ENCODE measurements at places on chromosomes 12 and 14.

DNA sequence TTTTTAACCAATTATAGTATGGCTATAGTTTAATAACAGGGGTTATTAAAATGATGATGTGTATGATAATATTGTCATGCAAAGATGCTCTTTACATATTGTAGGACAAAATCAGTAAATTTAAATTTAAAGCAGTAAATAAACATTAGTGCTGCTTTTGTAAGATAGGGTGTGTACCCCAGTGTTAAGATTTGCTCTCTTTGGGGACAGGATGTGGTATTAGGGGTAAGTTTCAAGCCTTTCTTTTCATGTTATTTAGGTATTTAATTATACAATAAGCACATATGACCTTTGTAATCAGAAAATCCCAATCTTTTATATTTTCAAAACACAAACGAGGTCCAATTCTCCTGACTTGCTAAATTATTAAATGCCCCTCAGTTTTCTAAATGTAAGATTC, 39.7 kb upstream of the RPH3A start:
- DNase-seq, result no peak

DNA sequence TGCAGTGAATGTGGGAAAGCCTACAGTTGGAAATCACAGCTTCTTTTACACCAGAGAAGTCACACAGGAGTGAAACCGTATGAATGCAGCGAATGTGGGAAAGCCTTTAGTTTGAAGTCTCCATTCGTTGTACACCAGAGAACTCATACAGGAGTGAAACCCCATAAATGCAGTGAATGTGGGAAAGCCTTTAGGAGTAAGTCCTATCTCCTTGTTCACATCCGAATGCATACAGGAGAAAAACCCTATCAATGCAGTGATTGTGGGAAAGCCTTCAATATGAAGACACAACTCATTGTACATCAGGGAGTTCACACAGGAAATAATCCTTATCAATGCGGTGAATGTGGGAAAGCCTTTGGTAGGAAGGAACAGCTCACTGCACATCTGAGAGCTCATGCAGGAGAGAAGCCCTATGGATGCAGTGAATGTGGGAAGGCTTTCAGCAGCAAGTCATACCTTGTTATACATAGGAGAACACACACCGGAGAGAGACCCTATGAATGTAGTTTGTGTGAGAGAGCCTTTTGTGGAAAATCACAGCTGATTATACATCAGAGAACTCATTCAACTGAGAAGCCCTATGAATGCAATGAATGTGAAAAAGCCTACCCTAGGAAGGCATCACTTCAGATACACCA, 24.6 kb downstream of the ZNF26 start:
- no peak for DNase-seq

DNA sequence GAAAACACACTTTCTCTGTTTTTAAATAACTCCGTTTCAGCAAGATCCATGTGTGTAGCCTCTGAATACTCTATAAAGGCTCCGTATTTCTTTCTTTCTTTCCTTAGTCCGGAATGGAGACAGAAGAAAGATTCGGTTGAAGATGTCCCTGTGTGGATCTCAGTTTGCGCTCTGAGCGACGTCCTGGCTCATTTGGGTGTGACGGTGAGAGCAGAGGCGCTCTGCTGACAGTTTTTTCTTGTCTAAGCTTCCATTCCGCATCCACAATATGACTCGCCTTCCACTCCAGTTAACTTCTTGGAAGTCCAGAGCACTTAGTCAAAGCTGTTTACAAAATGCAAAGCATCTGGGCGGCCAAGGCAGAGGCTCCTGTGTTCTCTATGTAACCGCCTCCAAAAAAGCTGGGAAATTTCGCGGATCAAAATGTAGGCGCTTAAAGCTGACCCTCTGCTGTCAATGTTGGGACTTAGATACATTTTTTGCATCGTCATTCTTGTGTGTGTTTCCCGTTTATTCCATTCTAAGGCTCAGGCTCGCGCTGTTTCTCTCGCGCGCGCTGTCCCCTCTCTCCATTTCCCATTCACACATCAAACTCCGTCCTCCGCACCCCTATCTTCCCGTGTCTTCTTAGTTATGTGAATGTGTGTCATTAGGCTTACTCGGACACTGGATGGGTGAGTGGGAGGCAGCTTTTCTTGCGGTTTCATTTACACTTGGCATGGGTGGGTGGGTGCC, 880 bp upstream of the FLRT2 start:
- no peak for DNase-seq

DNA sequence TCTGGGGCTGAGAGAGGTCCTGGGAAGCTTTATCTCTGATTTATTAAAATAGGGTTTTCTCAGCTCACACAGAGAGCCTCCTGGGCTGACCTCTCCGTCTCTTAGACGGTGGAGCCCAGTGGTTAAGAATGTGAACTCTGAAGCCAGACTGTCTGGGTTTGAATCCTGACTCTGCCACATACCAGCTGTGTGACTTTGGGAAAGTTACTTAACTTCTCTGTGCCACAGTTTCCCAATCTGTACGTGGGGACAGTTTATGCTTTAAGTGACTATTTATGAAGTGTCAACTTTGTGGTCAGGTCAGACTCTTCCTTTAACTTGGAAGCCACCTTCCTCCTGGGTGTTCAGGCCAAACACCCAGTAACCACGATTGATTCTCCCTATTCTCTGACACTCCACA, 290.9 kb downstream of the AACS start:
- DNase-seq, result no peak

GRCh38 chr14:34014936-34015335, 64.1 kb upstream of the EGLN3 start:
- no peak for DNase-seq

DNA sequence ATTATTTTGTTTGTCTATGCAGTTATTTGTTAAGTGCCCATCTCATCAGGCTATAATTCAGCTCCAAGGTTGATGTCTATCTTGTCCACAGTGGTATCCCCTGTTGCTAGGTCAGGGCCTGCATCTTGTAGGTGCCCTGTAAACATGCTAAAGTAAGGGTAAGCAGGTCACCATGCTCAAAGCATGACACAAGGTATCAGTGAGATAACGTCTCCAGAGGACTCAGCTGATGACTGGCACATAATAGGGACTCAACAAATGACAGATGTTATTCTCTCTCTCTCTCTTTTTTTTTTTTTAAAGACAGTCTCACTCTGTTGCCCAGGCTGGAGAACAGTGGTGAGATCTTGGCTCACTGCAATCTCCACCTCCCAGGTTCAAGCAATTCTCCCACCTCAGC, 2.3 kb downstream of the SDSL start:
- DNase-seq, result no peak

GRCh38 chr12:117360222-117360550, 1.2 kb downstream of the NOS1 start:
- no peak for DNase-seq

GRCh38 chr14:91257328-91258010, 13.0 kb upstream of the GPR68 start:
- no peak for DNase-seq

- DNase-seq, result no peak
Measured at GRCh38 chr14:103348154-103348553, 14.1 kb downstream of the EIF5 start.

DNA sequence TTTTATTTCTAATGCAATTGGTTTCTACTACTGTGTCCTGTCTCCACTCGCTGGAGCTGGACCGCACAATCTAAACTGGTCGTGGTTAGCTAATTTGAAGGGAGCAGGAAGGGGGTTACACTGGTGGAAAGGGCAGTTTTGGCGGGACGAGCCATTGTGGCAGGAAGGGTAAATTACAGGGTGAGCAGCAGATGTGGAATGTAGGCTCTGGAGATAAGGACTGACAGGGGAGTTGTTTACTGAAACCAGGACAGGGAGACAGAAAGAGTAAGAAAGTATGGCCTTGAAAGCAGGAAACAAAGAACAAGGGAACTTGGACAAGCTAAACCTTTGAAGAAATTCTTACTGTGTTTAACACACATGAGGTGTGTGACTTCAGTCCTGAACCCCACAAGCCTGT, 147.8 kb downstream of the ATXN7L3B start:
- DNase-seq, result no peak

GRCh38 chr12:57031138-57031725, 14.9 kb upstream of the TAC3 start:
- no peak for DNase-seq

DNA sequence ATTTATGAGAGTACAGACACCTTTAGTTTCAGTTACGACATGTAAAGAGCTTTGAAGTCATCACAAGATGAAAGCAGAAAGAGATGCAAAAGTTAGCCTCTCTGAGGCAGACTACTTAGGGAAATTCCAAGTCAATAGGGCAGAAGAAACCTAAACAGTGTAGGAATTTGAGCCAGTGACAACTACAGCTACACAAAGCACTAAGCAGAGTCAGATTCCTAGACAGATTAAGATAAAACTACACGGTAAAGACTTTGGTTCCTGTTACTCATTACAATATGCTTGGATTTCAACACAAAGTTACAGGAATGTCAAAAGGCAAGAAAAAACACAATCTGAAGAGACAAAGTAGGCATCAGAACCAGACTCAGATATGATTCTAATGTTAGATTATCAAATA, 1302.3 kb downstream of the FSCB start:
- DNase-seq, result no peak

GRCh38 chr14:45091710-45092109, 7.8 kb downstream of the PRPF39 start:
- DNase-seq, result no peak

- DNase-seq, result no peak
Measured at GRCh38 chr12:116657921-116658495, 79.9 kb downstream of the SPRING1 start.

GRCh38 chr12:101877806-101878242, 444 bp downstream of the DRAM1 start:
- no peak for DNase-seq

GRCh38 chr12:64670919-64671639, 60.8 kb downstream of the RASSF3 start:
- no peak for DNase-seq

GRCh38 chr14:99069946-99070345, 202.1 kb downstream of the BCL11B start:
- no peak for DNase-seq

GRCh38 chr14:77372304-77372841, 4.5 kb downstream of the TMED8 start:
- no peak for DNase-seq

GRCh38 chr14:33692762-33693161, 258.1 kb downstream of the EGLN3 start:
- DNase-seq, result no peak

DNA sequence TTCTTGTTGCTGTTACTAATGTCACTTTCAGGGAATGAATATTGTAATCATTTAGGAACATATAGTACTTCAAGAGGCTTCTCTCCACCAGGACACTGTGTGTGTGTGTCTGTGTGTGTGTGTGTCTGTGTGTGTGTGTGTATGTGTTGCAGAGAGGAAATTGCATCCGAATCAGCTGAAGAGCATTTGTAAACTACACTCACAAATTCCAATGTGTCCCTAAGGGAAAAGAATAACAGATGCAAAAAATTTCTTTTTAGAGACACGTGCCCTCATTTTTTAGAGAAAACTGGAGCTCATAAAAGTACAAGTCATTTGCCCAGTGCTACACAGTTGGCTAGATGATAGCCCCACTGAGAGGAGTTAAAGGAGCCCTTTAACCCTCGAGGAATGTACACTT, 168.8 kb downstream of the ANO4 start:
- no peak for DNase-seq

- DNase-seq, result no peak
Measured at GRCh38 chr12:42180990-42181596, 36.4 kb upstream of the GXYLT1 start.

- no peak for DNase-seq
Measured at GRCh38 chr12:32603071-32603470, 76.0 kb upstream of the DNM1L start.

GRCh38 chr12:14283489-14284144, 81.9 kb upstream of the ATF7IP start:
- DNase-seq, result no peak

GRCh38 chr14:90828642-90829487, 12.6 kb upstream of the TTC7B start:
- DNase-seq, result peak; percentile 4

DNA sequence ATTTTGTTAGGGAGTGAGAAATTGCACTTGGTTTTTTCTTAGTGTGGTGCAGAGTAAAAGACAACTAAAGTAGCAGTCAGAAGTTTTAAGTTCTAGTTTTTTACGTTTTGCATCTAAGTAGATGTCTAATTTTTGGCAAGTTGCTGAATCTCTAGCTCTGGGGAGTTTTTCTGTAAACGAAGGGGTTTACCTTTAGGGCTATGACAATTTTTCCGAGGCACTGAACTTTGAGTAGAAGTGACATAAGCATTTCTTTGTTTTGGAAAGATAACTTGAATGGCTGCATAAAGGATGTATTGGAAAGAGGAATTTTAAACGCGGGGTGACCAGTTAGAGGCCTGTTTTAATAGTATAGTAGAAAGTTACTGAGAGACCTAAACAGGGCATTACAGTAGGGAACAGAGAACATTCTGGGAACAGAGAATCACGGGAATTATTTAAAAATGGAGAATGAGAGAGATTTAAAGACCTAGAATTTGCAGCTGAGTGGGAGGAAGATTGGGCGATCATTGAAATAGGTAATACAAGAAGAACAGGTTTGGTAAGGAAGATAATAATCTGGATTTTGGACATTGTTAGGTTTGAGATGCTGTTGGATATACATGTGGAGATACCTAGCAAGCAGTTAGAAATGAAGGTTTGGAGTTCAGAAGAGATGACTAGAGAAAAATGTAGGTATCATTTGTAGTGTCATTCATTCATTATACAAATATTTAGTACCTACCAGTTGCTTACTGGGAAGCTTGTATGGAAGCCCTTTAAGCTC, 1.2 kb downstream of the ZNF410 start:
- DNase-seq, result no peak

- no peak for DNase-seq
Measured at GRCh38 chr14:65352964-65353530, 59.5 kb upstream of the FUT8 start.

DNA sequence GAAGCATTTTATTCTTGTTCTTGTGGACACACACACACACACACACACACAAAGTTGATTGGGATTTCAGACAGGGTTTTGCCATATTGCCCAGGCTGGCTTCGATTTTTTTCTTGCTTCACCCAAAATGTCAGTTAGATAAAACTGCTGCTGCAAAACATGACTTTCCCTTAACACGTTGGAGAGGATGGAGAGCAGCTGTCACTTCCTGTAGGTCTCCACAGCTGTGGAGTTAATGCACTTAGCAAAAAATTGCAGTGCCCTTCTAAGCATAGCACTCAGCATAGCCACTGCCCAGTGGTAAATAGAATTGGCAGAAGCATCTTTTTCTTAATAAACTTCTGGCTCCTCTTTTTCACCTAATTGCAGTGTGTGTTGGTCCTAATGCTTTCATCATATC, 54.5 kb downstream of the PDZRN4 start:
- no peak for DNase-seq

DNA sequence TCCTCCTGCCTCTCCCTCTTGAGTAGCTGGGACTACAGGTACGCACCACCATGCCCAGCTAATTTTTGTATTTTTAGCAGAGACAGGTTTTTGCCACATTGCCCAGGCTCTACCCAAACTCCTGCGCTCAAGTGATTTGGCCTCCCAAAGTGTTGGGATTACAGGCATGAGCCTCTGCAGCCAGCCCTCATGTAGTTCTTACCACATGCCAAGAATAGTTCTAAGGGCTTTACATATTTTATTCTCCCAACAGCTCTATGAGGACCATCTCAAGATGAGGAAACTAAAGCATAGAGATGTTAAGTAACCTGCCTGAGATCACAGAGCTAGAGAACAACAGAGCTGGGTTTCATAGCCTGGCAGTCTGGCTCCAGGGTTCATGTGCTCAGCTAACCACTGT, 37.9 kb upstream of the ALDH2 start:
- no peak for DNase-seq

All from activated naive CD4-positive, alpha-beta T cell (primary cell).